Mesendoderm (in vitro differentiated cells): ENCODE measurements at places on chromosomes 12 and 14.

GRCh38 chr12:59742841-59743240, 147.0 kb downstream of the SLC16A7 start:
- DNase-seq = no peak

GRCh38 chr14:98233656-98234055, 1038.3 kb downstream of the BCL11B start:
- peak; percentile 18 for DNase-seq

- DNase-seq = no peak
Measured at GRCh38 chr12:115129727-115130126, 445.8 kb upstream of the TBX3 start.

GRCh38 chr12:1318327-1319031, 275.9 kb downstream of the FBXL14 start:
- peak; percentile 93 for DNase-seq

DNA sequence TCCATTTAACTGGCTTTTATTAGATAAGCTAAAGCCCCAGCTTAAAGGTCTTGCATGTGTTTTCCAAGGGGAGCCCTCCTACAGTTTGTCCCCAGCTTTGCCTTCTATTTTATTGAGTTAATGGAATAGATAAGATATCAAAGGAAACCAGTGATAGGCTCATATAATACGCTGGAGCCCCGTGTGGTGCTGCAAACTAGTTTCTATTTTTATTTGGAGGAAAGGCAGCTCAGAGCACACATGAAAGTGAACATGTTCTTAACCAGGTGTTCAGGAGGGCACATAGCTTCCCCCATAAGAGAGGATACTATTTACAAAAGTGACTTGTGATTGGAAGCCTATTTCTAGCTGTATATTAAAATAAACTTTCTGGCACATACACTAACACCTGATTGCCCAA, 251.7 kb downstream of the PDZRN4 start:
- peak; percentile 47 for DNase-seq

DNA sequence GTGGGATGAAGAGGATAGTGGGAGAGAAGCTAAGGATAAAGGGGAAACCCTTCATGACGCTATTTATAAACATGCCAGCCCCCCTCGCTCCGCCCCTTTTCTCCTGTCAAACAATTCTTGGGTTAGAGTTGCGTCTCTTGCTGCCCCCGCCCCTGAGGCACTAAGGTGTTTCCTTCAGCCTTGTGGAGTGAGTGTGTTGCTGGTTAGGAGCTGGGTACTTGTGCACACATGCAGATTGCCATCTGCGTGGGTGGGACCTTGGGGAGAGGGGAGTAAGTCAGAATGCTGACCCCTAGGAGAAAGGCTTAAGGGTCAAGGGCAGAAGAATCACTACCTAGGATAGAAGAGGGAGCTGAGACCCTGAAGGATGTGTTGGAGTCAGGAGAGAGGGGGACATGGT, 5.4 kb downstream of the FOXJ2 start:
- no peak for DNase-seq

- DNase-seq = no peak
Measured at GRCh38 chr12:89721291-89721987, 12.8 kb upstream of the ATP2B1 start.

GRCh38 chr12:42990387-42990786, 400.8 kb upstream of the PRICKLE1 start:
- peak; percentile 51 for DNase-seq

DNA sequence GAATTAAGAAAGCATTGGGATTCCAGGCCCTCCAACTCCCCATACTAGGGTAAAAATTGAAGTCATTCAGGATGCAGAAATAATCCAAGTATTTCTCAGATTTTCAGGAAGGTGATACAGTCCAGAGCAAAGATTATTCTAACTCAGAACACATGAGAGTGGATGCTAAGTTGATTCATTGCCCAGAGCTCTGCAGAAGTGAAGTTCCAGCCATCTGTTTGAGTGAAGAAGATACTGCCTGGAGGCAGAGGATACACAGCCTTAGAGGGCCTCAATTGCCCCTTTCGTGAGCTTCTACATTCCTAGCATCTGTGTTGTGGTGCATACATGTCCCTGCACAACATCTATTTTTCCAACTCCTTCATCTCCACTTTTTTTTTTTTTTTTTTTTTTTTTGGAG, 36.9 kb upstream of the SMUG1 start:
- no peak for DNase-seq

DNA sequence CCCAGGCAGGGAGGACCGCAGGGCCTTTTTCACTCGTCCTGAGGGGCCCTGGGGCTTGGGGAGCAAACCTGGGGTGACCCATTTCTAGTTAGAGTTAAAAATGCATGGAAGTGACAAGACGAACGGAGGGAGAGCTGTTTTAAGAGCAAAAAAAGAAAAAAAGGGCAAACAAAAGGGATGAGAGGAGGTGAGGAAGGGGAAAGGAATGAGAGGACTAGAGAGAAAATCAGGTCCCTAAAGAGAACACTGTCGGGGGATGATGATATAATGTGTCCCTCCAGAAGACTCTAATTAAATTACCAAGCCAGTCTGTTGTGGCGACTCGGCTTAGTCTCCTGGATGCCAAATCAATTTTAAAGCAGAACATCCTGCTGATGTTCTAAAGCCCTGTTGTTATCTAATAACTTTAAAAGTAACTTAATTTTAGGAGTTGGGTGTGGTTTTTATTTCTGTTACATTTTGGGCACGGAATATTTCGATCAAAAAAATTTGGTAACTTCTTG, 1.1 kb downstream of the ANO6 start:
- DNase-seq = no peak

- DNase-seq = no peak
Measured at GRCh38 chr12:108342985-108343384, 3.9 kb upstream of the CMKLR1 start.

DNA sequence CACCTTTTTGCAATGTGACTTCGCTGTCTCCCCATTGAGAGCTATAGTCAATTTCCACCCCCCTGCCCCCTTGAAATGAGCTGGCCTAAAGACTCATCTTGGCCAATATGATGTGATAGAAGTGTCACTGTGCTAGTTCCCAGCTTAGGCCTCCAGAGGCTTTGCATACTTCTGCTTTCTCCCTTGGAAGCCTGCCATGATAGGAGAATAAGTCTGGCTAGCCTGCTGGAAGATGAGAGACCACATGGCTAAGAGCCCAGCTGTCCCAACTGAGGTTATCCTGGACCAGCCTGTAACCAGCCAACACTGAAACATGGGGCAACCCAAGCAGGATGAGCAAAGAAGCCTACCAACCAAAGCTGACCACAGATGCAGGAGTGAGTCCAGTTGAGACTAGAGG, 196.9 kb downstream of the GRIN2B start:
- DNase-seq = no peak

GRCh38 chr12:69686731-69687130, 12.4 kb downstream of the BEST3 start:
- no peak for DNase-seq

- no peak for DNase-seq
Measured at GRCh38 chr14:62103464-62103863, 341.2 kb downstream of the SNAPC1 start.

DNA sequence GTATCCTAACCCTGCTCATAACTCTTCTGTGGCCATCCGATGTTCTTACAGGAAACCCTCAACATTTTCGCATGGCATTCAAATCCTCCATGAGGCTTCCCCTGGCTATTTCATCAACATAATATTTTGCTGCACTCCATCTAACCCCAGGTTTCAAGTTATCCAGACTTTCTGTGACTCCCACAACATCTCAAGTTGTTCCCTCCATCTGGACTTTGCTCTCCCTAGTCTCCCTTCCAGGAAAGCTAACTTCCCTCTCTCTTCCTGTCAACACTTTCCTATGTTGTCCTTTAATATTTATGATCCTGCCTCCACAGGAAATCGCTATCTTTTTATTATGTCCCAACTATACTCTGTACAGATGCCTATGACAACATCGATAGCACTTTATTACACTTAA, 146.1 kb downstream of the METTL25 start:
- DNase-seq = no peak

GRCh38 chr14:27236601-27237000, 638.8 kb upstream of the NOVA1 start:
- no peak for DNase-seq

DNA sequence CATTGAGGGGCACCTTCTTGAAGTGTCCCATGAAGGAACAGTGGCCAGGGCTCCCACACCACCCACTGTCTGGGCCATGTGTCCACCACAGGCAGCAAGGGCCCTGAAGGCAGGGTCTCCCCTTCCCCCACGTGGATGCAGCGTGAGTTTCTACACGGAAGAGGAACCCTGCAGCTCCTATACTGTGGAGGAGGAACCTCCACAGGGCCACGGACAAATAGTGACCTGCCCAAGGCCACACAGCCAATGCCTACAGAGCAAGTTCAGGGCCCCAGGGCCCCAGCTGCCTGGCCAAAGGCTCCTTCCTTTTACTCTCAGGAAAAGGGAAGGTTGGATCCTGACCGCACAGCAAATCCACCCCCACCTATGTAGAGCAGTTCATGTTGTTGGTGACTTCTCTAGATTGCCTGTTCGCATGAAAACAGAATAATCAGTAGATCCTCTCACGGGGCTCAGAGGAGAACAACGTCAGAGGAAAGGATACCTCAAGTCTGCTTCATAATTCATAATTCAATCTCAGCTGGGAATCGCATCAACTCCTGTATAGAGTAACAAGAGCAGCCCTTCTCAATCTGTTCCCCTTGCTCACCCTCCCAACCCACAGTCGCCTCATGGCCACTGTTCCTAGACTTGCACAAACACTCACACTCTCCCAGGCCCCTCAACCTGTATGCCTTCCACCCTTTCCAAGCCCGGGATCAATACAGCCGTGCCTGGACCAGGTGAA, 11.1 kb upstream of the KRT73 start:
- DNase-seq = no peak

GRCh38 chr12:12541782-12542181, 20.9 kb downstream of the DUSP16 start:
- no peak for DNase-seq

- peak; percentile 93 for DNase-seq
Measured at GRCh38 chr14:68520637-68521556, 272.0 kb downstream of the ZFP36L1 start.

GRCh38 chr12:127496255-127496654, 770.7 kb upstream of the TMEM132C start:
- DNase-seq = peak; percentile 45

DNA sequence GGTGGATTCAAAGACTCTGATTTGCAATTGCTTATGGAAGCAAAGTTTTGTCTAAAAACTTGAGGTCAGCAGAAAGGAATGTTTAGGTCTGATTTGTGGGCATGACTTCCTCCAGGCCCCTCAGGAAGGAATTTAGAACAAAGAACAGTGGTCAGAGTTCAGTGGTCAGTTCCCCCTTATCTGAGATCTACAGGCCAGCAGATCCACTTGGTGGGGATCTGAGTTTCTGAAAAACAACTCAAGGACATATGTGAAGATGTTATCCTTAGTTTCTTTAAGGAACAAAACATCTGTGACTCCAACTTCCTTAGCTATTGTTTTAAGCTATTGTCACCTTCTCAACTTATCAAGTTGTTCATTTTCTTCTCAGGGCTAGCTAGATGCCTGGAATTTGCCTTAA, 28.0 kb upstream of the NAA30 start:
- DNase-seq = peak; percentile 79

- no peak for DNase-seq
Measured at GRCh38 chr12:64092507-64093196, 129.4 kb downstream of the KICS2 start.

DNA sequence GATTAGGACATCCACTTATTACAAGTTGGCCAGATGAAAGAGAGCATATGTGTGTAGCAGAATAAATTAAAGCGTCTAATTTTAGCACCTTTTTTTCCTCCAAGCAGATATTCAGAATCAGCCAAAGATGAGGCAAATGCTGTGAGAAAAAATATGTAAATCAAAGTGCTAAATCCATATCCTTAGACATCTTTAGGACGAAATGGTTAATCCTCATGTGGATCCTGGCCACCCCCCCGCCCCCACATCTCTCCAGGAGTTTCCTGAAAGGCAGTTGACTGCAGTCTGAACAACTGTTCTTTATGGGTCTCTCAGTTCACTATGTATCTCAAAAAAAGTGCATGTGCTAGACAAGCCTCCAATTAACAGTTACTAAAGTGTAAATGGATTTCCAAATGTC, 1768.1 kb upstream of the SEL1L start:
- DNase-seq = peak; percentile 26

- DNase-seq = no peak
Measured at GRCh38 chr12:125406131-125406530, 340.9 kb downstream of the AACS start.

DNA sequence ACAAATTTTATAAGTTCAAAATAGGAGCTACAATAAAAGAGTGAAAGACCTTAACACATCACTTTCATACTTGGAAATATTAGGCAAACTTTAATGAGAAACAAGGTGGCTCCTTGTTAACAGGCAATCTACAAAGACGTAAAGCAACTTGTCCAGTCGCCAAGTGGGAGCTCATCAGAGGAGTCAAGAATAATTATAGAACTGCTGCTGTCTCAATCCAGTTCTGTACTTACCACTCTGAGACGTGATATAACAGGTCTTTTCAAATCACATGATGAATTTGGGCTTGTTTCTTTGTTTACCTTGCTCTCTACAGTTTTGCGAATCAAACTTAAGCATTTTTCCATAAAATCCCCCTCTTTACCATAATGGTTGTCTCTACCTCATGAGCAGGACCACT, 3.6 kb downstream of the YBX3 start:
- no peak for DNase-seq

GRCh38 chr12:2057041-2057794, 4.4 kb downstream of the CACNA1C start:
- DNase-seq = peak; percentile 91

DNA sequence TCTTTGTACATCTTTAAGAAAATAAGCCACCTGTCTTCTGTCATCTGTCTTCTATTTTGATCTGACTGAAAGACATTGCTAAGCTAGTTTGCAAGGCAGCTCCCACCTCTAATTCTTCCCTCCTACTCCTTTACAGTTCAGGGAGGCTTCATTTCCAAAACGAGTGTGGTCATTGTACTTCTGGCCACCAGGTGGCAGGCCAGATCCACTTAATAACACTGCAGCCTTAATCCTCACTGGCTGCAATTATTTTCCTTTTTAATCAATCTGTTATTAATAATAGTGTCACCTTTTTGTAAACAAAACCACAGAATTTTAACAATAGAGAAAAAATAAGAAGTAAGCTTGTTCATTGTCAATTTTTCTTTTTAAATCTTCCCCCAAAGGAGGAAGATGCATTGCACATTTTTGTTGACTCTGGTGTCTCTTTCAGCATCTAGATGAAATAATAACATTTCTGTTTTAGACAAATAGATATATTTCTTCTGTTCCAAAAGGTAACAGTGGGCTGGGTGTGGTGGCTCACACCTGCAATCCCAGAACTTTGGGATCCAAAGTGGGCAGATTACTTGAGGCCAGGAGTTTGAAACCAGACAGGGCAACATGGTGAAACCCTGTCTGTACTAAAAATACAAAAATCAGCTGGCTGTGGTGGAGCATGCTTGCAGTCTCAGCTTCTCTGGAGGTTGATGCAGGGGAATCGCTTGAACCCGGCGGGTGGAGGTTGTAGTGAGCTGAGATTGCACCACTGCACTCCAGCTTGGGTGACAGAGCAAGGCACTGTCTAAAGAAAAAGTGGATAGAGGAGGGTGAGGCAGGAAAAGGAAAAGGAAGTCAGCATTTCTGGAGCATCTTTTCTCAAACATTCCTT, 23.3 kb downstream of the GABARAPL1 start:
- DNase-seq = peak; percentile 65

GRCh38 chr14:50666772-50667683, 1.1 kb downstream of the SAV1 start:
- peak; percentile 85 for DNase-seq
